OCI-LY7 (cell line): ENCODE measurements at places on chromosomes 16 and 17.

- DNase-seq, result peak; percentile 77
Observed at GRCh38 chr16:17211797-17212196, 259.0 kb downstream of the XYLT1 start.

DNA sequence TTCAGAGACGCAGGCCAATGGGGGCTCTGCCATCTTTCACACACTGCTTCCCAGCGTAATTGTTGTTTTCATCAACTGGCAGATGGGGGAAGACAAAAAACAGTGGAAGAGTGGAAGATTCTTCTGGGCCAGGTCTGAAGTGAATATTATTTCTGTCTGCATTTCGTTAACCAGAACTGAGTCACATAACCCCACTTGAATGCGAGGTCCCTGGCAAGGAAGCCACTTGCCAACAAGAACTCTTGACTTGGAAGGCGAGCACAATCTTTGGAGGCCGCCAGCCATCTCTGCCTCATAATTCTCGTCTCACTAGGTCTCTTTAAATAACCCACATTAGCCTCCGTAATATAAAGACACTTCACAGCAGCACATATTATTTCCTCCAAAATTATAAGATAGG lies 75.4 kb downstream of the CYB561 start:
- no peak for DNase-seq

DNA sequence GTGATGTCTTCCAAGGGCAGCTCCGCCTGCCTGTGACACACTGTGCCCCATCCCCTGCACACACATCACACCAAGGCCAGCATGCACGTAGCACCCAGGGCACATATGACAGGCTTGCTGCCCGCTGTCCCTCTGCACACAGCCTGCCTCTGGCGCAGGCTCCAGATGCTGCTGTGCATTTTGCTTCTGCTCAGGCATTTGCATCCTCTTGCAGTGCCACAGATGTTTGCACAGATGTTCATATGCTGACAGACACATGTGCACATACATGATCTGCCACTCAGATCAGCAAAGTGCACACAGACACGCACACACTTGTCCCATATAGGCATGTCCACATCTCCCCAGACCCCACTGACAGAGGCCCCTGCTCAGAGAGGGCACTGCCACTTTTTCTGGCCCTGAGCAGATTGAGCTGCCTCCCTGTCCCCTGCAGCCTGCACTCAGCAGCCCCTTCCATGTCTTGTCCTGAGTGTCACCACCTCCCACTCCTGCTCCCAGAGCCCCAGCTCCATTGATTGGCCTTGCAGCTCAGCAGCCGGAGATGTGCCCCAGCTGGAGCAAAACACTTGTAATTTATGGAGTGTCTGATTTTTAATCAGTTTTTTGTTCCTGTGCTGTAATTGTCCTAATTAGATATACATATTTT lies 115.1 kb upstream of the RPL38 start:
- DNase-seq, result no peak

DNA sequence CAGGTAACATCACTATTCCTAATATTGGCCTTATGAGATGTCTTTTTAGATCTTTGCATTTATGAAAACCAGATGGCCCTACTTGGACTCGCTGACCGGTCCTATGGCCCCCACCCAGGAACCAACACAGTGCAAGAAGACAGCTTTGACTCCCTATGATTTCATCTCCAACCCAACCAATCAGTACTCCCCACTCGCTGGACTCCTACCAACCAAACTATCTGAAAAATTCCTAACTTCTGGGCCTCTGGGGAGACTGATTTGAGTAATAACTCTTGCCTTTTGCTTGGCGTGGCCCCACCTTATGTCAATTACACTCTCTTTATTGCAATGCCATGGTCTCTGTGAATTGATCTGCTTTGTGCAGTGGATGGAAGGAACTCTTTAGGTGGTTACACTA lies 828.9 kb downstream of the CDH11 start:
- no peak for DNase-seq
